ENCODE measurements at places on chromosomes 1 and 21.

DNA sequence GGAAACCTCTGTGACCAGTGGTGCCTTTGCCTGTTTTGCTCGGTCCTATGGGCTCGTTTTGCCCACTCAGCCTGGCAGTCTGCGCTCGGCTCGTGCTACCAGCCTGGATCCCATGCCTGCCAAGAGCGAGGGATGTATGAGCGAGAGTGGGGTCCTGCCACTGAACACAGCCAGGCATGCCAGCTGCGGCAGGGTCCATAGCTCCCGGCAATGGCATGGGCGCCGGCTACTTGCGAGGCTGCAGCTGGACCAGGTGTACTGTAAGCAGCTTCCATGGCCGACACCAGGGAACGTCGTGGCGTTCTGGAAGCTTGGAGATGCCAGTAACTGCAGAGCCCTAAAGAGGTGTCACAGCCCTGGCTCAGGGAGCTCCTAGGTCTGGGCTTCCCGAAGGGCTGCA lies 22.4 kb upstream of the TGFB2 start:
- no peak for DNase-seq

DNA sequence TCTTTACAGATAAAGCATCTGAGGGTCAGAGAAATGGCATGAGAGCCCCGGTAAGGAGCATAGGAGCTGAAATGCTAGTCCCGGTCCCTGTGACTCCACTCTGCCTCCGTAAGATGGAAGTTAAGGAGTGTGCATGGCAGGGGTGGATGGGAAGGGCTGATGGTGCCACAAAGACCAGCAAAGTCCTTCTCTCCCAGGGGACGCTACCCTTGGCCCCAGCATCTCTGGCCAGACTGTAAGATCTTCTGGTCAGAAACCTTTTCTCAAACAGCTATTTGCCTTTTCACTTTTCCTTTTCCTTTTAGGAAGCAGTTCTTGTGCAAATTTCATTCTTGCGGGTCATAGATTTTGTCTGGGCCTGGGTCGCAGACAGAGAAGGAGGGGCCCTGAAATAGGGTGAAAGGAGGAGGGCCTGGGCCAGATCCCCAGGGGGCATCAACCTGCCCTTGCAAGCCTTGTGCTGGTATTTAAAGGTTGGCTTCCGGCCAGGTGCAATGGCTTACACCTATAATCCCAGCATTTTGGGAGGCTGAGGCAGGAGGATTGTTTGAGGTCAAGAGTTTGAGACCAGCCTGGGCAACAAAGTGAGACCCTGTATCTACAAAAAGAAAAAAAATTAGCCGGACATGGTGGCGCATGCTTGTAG lies 14.4 kb upstream of the EPS8L3 start:
- DNase-seq: no peak

DNA sequence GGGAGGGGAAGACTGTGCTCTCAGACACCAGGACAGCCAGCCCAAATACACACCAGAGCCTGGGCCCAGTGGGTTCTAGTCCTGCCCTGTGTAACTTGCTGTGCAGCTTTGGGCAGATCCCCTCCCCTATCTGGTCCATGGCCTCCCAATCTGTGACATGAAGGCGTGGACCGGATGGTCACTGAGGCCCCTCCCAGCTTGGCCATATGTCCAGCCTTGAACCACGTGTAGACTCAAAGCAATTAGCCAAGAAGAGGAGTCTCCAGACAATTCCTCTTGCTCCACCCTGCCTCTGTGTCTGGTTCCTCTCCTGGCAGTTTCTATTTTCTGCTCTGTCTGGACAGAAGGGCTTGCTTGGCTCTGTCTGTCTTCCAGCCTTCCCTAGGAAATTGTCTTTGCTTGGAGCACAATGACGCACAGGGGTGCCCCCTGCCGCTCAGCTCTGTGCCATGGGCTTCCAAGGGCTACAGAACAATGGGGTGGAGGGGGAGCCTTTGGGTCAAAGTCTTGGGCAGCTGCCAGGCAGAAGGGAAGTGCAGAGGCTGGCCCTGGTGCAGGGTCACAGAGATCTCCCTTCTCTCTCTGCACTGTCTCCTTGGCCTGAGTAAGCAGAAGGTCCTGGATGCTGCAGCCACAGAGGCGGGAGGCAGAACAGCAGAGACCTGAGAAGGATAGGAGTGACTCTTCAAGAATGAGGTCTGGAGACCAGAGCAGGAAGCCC lies 66.1 kb downstream of the TENT5C start:
- DNase-seq: no peak

DNA sequence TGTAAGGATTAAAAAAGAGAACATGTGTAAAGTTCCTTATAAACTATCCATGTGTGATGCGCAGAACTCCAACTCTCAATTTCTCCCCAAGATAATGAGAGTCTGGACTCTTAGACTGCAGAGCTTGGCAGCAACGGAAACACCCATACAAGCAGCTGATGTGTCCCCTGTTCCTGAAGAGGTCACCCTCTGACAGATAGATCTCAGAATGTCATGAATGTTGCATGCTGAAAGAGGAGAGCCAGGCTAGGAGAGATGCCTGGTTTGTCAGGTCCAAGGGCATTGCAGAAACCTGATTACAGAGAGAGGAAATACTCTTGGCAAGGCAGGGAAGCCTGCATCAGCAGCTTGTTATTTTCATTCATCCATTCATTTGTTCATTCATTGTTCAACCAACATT lies 24.2 kb downstream of the MTARC1 start:
- DNase-seq: no peak

GRCh38 chr21:44006656-44007055 lies 5.5 kb upstream of the TRAPPC10 start:
- no peak for DNase-seq

- DNase-seq: no peak
These were observed 674 bp upstream of the AKR7A3 start for GRCh38 chr1:19289244-19289643.

DNA sequence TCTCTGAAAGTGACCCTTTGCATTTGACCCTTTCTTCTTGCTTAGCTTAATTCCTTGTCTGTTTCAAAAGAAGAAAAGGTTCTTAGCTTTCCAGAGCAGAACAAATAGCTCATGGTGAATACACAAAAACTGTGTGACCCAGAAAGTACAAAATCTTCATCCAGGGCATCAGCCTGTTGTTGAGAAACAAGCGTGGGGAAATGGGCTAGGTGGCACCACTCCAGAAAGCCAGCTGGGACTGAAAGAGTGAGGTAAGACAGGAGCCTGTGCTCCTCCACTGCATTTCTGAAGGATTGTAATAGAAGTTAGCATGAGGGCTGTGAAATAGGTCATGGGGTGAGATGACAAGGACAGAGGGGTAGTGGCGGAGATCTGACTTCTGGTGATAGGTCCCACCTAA lies 45.8 kb downstream of the CYP2J2 start:
- DNase-seq: no peak

DNA sequence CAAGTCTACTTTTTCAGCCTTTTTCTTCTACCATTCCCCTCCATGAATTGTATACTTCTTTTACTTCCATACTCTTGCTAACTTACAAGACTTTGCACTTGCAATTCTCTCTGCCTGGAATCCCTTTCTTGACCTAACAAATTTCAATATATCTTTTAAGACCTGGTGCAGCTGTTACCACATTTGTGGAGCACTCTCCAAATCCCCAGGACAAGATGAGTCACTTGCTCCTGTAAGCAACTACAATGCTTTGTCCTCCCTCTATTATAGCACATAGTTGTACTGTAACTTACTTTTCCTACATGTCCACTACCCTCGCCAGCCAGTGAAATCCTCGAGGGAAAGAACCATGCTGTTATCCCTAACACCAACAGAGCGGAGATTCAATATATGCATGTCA lies 43.1 kb downstream of the WARS2 start:
- no peak for DNase-seq

- DNase-seq: no peak
These were observed 248.9 kb downstream of the S1PR1 start for GRCh38 chr1:101485712-101486111.

DNA sequence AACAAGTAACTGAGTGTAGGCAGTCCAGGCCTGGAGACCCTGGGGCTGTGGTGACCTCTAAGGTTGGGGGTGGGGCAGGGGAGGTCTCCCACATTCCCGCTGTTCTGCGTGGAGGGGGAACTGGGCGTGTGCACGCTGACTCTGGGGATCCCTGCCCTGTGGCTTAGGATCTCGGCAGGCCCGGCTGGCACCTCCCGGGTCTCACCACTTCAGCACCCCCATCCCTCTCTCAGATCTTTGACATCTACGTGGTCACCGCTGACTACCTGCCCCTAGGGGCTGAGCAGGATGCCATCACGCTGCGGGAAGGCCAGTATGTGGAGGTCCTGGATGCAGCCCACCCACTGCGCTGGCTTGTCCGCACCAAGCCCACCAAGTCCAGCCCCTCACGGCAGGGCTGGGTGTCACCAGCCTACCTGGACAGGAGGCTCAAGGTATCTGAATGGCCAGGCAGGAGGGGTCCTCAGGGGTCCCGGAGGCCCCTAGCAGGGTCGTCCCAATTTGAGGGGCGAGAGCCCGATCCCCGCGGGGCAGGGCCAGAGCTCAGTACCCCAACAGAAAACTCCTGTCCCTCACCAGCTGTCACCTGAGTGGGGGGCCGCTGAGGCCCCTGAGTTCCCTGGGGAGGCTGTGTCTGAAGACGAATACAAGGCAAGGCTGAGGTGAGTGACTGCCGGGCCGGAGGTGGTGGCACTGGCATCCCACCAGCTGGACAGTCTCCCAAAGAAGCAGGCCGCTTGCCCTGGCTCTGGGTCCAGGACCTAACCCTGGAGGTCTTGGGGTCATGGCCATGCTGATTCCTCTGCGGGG lies 68.7 kb downstream of the TRIM11 start:
- DNase-seq: no peak

- no peak for DNase-seq
These were observed 35.4 kb upstream of the C1QA start for GRCh38 chr1:22600817-22601605.

DNA sequence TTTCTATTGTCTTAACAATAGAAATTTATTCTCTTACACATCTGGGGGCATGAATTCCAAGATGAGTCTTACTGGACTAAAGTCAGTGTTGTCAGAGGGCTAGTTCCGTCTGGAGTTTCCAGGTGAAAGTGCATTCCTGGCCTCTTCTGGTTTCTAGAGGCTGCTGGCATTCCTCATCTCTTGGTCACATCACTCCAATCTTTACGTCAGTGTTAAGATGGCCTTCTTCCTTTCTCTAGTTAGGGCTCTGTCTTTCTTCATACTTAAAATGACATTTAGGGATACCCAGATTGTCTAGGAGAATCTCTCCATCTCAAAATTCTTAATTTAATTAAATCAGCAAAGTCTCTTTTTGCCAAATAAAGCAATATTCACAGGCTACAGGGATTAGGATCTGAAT lies 13.3 kb upstream of the PDC start:
- DNase-seq: peak; percentile 63

- DNase-seq: no peak
These were observed 14.1 kb downstream of the ADGRB2 start for GRCh38 chr1:31749785-31750735.

DNA sequence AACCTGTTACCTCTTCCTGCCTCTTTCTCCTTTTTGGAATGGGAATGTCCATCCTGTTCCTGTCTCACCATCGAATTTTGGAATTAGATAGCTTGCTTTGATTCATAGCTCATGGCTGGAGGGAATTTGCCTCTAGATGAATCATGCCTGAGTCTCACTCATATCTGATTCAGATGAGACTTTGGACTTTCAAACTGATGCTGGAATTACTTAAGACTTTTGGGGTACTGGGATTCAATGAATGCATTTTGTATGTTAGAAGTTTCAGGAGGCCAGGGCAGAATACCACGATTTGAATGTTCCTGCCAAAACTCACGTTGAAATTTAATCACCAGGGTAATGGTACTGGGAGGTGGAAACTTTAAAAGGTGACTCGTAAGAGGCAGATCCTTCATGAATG lies 132.4 kb downstream of the DSCAM start:
- no peak for DNase-seq

DNA sequence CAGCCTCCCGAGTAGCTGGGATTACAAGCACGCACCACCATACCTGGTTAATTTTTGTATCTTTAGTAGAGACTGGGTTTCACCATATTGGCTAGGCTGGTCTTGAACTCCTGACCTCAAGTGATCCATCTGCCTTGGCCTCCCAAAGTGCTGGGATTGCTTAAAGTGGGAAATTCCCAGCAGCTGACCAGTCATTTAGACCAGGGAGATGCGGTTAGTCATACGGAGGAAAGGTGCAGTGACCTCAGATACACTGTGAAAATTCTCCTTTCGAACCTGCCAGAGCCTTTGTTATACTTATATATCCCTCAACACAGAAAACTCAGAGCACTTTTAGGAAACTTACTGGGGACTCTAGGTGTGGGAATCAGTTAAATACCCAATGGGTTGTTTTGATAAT lies 39.6 kb downstream of the MAP10 start:
- DNase-seq: peak; percentile 49

GRCh38 chr1:181087400-181087901 lies 1.0 kb upstream of the IER5 start:
- no peak for DNase-seq

DNA sequence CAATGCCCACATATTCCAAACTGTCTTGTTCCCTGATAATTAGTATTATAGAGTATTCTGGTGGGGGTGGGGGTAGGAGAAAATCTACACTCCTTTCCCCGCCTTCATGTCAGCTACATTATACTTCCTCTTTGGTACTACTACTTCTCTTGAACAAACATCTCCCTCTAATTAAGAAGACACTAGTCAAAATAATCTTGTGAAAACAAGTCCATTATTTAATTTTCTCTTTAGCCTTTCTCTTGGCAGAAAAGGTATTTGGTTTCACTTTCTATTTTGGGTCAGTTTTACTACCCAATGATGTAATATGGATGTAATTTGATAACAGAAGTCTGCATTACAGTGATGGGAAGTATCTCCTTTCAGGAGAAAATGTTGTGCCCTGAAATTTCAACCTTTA lies 22.5 kb downstream of the NTMT2 start:
- peak; percentile 18 for DNase-seq

DNA sequence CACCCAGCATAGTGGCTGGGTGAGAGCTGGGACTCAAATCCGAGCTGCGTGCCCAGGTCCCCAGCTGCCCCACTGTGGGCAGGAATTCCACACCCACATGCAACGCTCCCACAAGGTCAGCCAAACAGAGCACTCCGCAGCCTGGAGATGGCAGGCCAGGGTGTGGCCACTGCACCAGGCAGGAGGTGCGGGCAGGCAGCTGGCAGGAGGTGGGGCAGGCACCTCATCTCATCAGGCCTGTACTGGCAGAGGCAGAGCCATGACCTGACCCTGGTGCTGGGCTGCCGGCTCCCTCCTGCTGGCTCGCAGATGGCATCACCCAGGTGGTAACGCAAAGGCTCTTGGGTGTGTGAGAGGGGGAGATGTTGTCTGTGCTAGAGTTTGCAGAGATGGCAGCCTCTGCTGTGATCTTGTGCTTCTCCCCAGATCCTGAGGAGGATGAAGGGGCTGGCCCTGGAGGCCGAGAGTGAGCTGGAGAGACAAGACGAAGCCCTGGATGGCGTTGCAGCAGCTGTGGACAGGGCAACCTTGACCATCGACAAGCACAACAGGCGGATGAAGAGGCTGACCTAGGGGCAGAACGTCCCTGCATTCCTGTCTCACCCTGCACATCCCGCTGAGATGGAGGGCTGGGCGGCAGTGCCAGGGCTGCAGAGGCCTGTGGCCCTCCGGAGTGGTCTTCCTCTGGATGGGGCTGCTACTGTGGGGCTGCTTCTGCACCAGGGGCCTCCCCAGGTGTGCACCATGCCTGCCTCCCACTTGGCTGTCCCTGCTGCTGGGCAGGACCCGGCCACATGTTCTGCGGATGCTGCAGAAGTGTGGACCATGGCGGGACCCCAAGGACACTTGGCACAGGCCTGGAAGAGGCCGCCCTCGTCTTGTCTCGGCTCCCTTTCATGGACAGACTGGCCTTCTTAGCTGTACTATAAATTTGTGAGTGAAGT lies 35.1 kb upstream of the PRSS38 start:
- DNase-seq: no peak
